CD4-positive, alpha-beta T cell treated with Interleukin-10 for 1 hour (primary cell): ENCODE measurements at places on chromosomes 12 and 14.

DNA sequence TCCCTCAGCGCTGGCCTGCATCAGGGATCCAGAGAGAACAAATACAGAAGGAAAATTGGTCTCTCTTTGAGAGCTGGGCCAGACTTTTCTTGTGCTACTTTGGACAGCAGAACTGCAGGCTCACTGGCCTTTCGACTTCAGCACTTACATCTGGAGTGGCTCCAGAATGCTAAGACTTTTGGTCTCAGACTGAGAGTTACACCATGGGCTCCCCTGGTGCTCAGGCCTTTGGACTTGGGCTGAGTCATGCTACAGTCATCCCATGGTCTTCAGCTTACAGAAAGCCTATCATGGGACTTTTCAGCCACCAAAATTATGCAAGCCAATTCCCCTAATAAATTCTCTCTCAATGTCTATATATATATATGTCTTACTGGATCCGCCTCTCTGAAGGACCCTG, 9.0 kb upstream of the CD163 start:
- no peak for DNase-seq

DNA sequence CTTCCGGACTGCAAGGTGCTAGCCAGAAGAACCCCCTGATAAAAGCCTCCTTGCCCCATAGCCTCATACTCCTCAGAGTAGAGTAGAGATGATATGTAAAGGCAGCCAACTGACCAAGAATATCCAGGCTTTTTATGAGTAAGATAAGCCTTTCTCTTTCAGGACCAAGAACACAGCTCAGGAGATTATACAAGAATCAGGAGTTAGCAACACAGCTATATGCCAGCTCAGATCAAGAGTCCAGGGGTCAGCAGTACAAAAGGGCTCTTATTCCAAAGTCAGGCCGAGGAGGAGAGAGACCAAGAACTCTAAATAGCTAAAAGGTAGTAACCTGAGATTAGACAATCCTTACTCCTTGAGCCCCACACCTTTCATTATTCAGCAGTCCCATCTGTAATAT, 135.3 kb downstream of the BTG1 start:
- DNase-seq, result no peak

GRCh38 chr14:61649283-61649682, 46.0 kb upstream of the HIF1A start:
- DNase-seq, result peak; percentile 38

DNA sequence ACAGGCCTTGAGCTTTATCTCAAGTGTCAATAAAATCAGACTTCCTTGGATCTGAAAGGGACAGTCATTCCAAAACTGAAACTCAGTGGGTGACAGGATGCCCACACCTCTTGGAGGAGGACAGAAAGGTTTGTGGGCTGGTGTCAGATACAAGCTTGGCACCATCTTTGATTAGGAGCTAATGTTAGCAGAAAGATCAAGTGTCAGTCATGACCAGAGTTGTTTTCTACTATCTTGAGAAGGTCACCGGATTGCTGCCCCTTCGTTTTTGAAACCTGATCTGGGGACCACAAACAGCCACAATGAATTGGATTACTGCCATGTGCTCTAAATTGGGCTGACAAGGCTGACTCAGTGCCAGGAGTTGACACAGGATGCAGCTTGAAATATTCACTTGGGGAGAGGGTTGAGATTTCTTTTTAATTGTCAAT, 88.3 kb downstream of the OTOGL start:
- no peak for DNase-seq

DNA sequence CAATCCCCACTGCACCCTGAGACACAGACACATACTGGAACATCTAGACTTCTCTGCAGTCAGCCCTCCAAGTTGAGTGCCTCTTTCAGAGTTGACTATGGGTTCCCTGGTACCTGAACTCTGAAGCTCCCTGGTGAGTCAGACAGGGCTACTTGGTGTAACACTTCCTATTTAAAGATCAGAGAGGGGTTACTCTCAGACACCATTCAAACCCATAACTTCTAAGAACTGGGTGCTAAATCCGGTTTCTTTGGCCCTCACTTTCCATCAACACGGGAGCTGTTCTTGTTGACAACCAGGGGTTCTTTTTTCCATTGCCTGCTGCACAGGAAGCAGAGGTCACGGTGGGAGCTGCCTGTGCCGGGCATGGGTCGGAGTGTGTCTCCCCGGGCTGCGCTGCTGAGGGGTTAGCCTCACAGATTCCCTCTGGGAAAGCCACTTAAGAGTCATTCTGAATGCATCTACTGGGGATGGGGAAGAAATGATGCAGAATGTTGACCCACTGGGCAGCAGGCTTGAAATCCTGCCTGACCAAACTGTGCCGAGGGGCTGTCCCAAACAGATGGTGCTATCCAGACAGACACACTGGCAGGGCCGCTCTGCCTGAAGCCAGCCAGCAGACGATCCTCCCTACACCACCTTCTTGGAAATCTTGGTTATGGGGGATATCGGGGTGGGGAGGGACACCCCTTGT, 74.1 kb downstream of the PITPNM2 start:
- DNase-seq, result peak; percentile 52
